Activated CD4-positive, alpha-beta T cell treated with anti-CD3 and anti-CD28 coated beads for 36 hours (primary cell): ENCODE measurements at places on chromosomes 4 and X. TPM values are rescaled to one million over a fixed set of nuclear protein-coding genes. Genes with fewer than 3 reads are reported as not detected.

DNA sequence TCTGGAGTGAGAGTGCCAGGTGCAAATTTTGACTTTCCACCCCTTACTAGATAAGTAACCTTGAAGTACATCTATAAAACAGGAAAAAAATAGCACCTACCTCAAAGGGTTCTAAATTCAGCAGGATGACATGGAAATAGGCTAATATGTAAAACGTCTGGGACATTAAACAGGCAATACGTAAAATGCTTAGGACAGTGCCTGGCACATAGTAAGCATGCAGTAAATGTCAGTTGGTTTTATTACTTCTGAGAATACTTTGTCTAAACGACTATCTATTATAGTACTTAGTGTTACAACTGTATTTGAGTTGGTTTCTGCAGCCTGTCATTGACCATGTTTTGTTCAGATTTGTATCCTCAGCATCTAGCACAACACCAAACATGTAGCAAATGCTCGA lies 70.8 kb downstream of the ARX start:
- H3K27me3 ChIP-seq, result no peaks in the 10 kb centered on the region
- H3K4me3 ChIP-seq, result no peak overlapping the region
- H3K4me1 ChIP-seq, result no peaks in the 10 kb centered on the region
- DNase-seq, result no peak
- no peak overlapping the region for H3K27ac ChIP-seq

DNA sequence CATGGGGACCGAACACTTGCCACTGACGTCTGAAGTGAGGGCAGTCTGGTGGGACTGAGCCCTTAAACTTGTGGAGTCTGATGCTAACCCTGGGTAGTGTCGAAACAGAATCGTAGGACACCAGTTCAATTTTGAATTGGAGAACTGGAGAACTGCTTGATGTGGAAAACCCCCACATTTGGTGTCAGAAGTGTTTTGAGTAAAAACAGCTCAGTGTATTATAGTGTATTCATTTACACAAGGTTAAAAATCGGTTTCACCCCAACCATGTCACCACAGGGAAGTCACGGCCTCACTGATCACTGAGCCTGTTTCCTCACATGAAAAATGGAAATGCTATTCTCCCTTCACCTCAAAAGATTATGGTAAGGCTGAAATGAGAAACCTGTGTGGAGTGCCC lies 21.9 kb downstream of the PIN4 start:
- peaks cover 25% of the 10 kb centered on the region for H3K36me3 ChIP-seq
- H3K27ac ChIP-seq, result no peak overlapping the region
- H3K27me3 ChIP-seq, result no peaks in the 10 kb centered on the region
- H3K4me1 ChIP-seq, result no peaks in the 10 kb centered on the region
- H3K4me3 ChIP-seq, result no peak overlapping the region

- H3K27ac ChIP-seq, result peak overlapping the region; percentile 100
- DNase-seq, result peak; percentile 20
- peaks cover 32% of the 10 kb centered on the region for H3K36me3 ChIP-seq
- no peaks in the 10 kb centered on the region for H3K27me3 ChIP-seq
- peak overlapping the region; percentile 99 for H3K4me3 ChIP-seq
Observed at GRCh38 chr4:163493643-163494359, 689 bp upstream of the TMA16 start.

DNA sequence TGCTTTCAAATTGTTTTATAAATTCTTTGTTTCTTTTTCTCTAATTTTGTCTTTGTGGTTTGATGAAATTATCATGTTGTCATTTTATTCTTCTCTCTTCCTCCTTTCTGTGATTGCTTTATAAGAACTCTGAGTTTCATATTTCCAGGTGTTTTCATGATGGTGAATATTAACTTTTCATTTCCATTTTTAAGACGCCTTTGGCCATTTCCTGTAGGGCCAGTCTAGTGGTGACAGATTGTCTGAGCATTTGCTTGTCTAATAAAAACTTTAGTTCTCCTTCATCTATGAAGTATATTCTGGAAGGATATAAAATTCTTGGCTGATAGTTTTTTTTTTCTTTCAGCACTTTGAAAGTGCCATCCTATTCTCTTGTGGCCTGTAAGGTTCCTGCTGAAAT lies 128.1 kb downstream of the FAM13A start:
- H3K27me3 ChIP-seq, result no peaks in the 10 kb centered on the region
- DNase-seq, result no peak
- no peak overlapping the region for H3K4me3 ChIP-seq
- peaks cover 2% of the 10 kb centered on the region for H3K36me3 ChIP-seq
- peaks cover 30% of the 10 kb centered on the region for H3K4me1 ChIP-seq

Gene SGMS2
- total RNA-seq, result 0.84 TPM

DNA sequence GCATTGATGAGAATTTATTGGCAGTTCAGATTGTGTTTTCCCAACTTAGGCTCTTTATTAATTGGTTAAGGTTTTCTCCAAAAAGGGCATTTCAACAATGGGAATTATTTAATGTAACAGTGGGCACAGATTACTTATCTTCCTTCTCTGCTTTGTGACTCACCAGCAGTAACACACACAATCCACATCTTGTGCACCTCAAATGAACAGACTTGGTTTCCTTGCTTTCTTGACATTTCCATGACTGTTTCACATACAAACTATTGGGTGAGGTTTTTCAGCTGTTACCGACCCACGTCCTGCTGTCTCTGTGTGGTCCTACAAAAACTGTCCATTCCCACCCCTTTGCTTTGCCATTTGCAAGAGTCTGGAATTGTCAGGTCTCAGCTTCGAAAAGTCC lies 38.1 kb downstream of the CCNI start:
- H3K4me3 ChIP-seq, result no peak overlapping the region
- peaks cover 11% of the 10 kb centered on the region for H3K27me3 ChIP-seq
- no peak for DNase-seq
- no peak overlapping the region for H3K27ac ChIP-seq

GRCh38 chr4:146229406-146229805 lies 15.1 kb downstream of the REELD1 start:
- no peaks in the 10 kb centered on the region for H3K4me1 ChIP-seq
- no peaks in the 10 kb centered on the region for H3K27me3 ChIP-seq
- no peak overlapping the region for H3K4me3 ChIP-seq
- no peaks in the 10 kb centered on the region for H3K36me3 ChIP-seq
- DNase-seq, result no peak

DNA sequence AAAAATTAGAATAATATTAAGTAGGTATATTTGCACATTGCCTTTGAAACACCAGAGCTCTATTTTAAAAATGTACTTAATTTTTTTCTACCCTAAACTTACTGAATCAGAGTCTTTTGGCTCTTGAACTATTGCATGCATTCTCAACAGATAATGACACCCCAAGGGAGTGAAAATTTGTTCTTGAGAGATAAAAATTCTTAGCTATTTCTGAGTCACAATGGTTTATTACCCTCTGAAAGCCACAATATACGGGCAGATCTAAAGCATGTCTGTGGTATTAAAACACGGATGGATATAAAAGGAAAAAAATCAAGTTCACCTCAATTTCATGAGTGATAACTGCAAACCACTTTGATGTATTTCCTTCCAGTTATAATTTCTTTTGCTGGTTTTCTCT lies 636.3 kb upstream of the FTHL17 start:
- no peaks in the 10 kb centered on the region for H3K36me3 ChIP-seq
- H3K4me3 ChIP-seq, result no peak overlapping the region
- no peak overlapping the region for H3K27ac ChIP-seq
- H3K4me1 ChIP-seq, result no peaks in the 10 kb centered on the region
- DNase-seq, result no peak
- H3K27me3 ChIP-seq, result no peaks in the 10 kb centered on the region
